NCI-H1417 treated with DMSO at 0.1 percent for 48 hours (cell line): ENCODE measurements at places on chromosomes 2 and 18.

DNA sequence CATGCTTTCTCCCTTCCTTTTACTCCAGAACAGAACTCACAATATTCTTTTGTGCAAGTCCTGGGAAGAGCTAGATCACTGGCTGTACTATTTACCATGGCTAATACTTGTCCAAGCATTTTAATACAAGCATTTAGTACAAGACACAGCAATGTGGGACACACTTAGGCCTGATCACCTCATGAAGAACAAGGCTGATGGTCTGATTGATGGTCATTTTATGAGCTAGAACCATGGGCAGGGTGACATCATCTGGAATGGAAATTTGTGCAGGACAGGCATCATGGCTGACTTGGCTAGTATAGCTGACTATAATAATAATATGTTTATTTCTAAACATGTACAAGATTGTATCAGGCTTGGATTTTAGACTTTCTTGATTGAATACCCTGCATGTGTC is 374.2 kb upstream of the HNMT start:
- DNase-seq: no peak

DNA sequence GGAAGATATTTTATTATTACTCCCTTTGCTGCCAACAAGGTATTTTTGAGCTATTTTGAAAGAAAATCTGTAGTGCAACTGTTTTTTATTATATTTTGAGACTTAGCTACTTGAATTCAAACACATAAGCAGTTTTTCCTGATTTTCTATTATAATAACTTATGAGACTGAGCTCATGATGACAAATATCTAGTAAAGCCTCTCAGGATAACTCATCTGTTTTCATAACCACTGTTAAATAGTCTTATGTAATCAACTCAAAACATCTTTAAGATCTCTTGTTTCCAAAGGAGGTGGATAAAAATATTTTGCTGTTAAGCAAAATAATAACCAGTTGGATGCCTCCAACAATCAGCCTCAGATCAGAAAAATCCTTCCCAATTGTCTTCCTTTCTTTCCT is 21.9 kb upstream of the PPP1CB start:
- no peak for DNase-seq

GRCh38 chr2:232329716-232330067 is 48.9 kb upstream of the ALPP start:
- DNase-seq: no peak

DNA sequence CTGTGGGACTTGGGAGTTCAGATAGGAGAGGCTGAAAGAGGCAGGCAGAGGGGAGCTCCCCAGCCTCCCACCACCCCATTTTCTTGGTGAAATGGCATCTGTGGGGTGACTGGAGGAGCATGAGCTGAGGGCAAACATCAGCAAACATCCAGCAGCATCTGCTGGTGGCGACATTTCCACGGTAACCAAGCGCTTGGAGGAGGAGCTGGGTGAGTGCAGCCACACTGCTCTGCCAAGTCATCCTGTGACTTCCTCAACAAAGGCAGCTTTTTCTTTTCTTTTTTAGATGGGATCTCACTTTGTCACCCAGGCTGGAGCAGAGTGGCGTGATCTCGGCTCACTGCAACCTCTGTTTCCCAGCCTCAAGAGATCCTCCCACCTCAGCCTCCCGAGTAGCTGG is 5.6 kb downstream of the TXNL4A start:
- no peak for DNase-seq

GRCh38 chr2:148887350-148888002 is 12.4 kb downstream of the KIF5C start:
- DNase-seq: no peak
